Transverse colon (tissue), 4 donors: ENCODE measurements at places on chromosomes 5 and 9.

DNA sequence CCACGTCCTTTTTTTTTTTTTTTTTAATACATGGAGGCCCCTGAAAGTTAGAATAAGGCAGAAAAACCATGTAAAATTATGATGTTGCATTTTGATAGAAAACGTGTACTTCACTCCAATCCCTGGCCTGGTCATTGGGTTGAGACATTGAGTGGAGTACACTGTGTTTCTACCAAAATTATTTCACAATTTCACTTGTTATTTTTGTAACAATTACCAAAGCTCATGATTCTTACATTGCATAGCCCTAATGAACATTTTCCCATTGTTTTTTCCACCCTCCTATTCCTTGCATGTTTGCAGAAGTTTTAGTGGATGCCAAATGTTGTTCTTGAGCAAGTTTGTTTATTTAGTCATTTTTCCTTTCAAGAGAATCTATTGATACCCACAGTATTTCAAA lies 21.9 kb downstream of the MAMDC2 start:
- no peak for DNase-seq

DNA sequence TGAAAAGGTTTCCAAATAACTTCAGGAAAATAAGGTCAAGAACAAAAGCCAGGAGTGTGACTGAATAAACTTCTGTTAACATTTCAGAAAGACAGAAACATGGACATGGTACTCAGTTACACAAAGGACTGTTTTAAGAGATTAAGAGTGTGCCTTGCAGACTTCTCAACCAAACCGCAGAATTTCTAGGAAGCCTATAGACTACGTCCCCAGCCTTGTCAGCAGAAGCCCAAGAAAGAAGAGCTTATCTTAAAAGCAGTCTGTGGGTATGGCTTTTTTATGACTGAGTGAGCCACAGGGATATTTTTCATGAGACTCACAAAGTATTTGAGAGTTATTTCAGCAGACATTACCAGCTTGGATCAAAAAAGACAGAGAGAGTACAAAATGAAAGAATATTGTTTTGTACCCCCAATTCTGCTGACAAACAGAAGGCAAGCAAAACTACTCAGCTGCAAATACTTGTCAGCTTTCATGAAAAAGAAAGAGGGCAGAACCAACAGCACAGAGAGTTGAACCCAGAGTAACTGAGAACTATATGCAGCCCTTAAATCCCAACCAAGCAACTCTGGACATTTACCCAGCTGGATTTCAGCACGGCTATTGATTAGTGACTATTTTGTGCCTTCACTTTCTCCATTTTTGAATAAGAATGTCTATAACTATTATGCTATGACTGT lies 711.0 kb upstream of the CTNND2 start:
- no peak for DNase-seq

DNA sequence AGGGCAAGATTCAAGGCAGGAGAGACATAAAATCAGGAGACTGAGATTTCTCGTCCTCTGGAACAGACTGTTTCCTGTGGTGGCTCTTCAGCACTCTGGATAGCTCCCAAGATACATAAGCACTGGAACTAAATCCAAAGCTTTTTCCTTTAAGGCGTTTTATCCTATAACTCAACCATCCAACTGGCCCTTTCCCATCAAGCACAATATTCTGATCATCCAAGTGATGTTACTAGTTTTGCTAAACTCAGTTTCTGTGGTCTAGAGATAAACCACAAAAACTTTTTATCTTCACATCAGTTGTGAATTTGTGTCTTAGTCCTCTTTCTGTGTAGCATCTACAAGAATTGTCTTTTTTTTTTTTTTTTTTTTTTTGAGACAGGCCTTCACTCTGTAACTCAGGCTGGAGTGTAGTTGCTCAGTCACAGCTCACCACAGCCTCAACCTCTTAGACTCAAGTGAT lies 299.4 kb downstream of the COX7C start:
- no peak for DNase-seq

GRCh38 chr9:107933516-107933915 lies 443.9 kb upstream of the KLF4 start:
- DNase-seq = no peak

GRCh38 chr9:91084896-91085516 lies 276.7 kb downstream of the AUH start:
- DNase-seq = no peak

DNA sequence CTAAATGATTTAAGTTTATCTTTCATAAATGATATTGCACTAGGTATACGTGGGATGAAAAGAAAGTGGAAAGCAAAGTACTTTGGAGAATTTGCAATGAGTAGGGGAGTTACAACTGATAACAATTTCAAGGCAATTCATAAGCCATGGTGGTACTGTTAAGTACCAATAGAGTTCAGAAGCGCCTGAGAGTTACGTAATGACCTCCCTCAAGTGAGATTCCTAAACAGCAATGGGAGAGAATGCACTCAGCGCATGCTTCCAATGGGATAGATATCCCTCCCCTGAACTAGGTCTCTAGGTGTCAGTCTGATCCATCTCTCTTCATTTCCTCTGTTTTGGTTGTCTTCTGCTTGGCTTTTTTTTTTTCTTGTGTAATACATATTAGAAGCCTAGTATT lies 249.3 kb downstream of the NNT start:
- no peak for DNase-seq

DNA sequence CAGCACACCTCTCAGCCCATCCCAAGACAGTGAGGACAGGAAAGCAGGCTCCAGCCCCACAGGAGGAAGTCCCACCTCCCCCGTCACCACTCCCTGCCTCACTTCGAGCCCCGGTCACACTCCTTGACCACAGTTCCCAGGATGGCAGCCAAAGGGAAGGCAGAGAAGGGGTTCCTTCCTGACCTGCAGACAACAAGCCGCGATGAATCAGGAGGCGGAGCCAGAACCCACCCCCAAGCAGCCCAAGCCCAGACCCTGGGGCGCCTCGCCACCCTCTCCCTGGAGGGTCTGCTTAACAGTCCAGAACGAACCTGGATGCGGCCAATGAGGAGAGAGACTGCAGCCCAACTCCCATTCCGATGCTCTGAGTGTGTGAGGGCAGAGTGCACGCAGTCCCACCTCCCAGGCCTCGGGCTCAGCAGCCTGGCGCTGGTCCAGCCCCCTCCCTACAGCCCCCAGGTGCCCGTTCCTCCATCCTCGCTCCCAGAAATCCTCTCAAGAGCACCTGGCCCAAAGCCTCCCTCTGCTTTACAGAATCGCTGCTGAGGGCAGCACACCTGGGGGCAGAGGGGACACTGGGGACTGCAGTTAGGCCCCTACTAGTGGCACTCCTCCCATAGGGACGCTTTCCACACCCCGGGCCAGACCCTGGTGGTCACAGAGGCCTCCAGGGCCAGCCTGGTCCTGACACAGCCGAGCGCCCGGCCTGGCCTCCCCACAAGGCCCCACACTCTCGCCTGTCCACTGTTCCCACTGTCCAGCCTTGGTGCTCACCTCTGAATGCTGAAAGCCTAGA lies 69.6 kb upstream of the LRRTM2 start:
- no peak for DNase-seq

GRCh38 chr5:54309276-54309675 lies 1.1 kb downstream of the ARL15 start:
- no peak for DNase-seq

DNA sequence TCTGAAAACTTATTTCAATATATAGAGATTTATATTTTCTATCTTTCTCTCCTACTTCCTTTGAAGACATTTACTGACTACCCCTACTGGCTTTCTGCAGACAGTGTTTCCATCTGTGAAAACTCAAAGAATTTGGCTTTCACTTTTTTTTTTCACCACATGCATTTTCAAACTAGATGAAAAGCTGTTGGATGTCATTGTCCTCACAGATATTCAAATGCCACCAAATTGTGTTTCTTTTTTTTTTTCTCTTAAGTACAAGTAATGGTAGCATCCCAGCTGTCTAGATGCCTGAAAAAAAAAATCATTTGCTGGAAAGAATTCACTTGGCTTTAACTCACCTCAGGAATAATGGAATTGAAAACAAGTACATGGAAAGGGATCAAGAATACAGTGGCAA lies 2258.6 kb upstream of the ACO1 start:
- no peak for DNase-seq

DNA sequence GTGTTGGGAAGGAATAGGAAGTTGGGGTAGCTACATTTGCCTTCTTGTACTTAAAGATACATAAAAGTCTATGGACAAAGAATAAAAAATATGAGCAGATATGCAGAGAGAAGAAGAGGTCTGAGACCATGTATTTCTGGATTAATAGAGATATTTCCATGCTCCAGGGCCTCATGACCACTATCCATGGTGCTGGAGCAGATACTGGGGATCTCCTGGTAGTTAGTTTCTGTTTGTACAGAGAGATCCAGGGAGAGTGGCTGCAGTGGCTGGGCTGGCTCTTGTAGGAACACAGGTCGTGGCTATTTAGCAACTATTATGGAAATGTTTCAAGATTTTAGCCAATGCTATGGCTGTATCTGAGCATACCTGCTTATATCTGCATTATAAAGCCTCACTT lies 184.2 kb upstream of the TMEM161B start:
- DNase-seq = no peak

DNA sequence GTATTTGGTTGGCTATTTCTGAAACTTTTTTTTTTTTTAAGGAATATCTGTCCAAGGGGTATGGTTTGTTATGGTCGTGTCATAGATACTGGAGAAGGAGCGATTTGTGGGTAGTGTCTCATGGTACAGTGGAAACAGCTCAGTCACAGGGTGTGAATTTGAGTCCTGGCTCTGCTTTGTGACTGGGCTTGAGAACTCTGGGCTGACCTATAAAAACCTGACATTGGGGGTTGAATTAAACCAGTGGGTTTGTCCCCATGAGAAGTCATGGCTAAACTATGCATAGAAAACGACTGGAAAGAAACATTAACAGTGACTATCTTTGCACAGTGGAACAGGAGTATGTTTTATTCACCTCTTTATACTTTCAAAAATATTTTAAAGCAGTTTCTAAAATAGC lies 54.7 kb downstream of the MACROH2A1 start:
- DNase-seq = no peak

DNA sequence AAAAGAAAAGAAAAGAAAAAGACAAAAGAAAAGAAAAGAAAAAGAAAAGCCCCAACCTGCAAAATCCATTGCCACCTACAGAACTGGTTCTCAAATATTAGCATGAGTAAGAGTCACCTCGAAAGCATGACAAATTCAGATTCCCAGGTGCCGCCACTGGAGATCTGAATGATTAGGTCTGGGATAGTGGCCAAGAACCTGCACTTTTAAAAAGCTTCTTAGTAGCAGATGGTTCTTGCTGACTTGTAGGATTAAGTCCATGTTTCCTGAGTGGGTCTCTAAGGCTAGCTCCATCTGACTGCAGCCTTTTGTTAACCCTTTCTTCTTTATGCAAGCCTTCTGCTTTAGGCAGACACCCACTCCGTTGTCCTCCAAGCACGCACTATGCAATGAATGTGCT lies 178.5 kb upstream of the CDH18 start:
- no peak for DNase-seq

DNA sequence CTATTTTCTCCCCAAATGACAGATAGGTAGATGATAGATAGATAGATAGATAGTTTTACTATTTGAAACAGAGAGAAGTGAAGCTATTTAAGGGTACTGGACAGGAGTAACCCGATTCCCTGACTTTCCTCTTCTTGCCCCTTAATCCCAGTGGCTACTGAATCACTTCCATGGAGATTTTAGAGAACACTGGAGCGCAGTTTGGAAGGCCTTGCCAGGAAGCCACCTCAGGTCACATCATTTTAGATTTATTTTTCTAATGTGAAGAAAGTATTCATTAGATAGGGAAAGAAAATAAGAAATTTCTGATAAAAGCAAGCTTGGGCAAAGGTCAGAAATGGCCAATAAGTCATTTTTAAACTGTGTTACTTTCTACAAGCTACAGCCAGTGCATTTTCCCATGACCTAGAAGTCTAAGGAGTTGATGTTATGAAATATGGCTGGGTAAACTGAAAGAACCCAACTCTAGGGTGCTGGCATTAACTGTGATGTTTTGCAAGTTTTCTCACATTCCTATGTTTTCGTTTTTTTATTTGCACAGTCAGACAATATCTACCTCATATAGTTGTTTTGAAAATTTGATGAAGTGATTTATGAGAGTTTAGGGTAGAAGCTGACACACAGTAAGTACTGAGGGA lies 544.7 kb upstream of the PTGER4 start:
- no peak for DNase-seq

DNA sequence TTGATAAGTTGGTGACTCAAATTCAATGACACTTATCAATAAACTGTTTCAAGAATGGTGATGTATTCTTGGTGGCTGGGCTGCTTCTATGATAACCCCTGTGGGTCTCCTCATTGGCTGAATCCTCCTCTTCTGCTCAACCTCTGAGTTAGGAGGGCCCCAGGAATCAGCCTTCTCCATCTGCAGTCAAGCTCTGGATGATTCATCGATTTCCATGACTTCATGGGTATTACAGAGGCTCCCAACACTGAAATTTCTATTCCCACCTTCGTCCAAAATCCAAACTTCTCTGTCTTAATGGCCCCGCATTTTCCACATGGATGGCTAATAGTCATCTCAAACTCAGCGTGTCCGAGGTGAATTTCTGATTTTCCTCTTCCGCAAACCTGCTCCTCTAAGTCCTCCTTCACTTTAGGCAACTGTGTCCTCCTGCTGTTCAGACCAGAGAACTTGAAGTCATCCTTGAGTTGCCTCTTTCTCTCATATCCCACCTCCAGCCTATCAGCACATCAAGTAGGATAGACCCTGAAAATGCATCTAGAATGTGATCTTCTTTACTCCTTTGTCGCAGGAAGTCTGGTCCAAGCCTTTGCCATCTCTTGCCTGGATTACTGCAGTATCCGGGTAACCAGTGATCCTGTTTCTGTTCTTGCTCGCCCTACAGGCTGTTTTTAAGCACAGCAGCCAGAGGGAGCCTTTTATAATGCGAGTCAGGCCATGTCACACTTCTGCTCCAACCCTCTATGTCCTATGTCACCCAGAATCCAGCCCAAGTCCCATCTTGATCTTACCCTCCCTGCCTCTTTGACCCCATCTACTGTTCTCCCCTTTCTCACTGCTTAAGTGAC lies 41.4 kb upstream of the IL7R start:
- DNase-seq = no peak

DNA sequence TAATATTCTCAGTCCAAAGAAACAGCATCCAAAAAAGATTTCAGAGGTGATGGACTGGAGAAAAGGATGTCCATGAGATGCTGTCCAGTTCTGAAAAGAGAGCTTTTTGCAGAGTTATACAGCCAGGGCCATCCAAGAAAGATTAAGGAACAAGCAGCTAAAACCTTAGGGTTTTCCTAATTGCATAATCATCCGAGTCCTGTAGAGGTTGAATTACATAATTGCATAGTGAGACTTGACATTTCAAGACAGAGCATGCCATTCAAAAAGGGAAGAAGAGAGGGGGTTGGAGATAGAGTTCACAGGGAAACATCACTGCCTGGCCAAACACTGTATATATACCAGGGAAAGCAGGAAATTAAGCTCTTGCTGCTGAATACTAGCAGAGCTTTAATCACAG lies 1729.2 kb upstream of the WWC1 start:
- DNase-seq = no peak

DNA sequence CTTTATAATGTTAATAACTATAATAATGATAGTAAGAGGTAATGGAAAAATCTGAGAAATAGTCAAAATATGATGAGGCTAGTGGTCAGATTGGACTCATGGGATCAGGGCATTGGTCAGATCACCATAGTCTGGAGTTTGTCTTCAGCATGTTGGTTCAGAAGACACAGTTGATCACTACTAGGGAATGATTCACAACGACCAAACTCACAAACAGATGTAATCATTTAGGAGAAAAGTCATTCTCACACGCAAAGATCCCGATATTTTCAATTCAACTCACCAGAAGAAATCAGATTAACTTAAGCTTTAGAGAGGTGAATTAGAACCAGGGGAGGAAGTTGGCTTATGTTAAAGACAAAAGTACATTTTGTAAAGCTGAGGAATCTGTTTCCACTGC lies 131.8 kb downstream of the LURAP1L start:
- DNase-seq = no peak

GRCh38 chr5:149793256-149793550 lies 63.1 kb downstream of the PPARGC1B start:
- no peak for DNase-seq
